ENCODE measurements at places on chromosomes 7 and 10.

DNA sequence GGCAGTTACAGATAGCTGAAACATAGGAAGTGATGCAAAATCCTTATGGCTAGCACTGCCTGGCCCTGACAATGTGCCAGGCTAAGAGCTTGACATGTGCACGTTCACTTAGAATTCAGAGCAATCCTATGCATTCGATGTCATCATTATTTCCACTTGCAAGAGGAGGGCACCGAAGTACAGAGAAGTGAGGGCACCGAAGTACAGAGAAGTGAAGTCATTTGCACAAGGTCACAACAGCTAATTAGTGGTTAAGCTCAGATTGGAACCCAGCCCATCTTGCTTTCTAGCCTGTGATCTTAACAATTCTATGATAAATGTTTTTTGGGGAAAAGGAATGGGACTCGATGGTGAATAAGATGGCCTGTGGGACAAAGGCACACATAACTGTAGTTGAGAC is 73.4 kb downstream of the ARHGAP22 start:
- DNase-seq, result no peak

DNA sequence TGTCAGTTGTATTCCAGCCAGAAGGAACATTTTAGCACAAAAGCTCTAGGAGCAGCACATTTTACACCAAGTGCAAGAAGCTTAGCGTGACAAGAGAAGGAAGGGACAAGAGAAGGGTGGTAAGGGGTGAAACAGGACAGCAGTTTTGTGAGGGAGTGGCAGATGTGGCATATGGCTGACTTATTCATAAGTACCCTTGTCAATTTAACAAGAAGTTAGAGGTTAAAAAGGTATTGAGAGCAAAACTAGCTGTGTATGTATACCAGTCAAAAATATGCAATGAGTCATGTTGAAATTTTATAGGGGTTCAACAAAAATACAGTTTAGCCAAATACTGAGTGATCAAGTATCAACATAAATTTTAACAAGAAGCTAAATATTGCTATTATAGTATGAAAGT is 561.5 kb upstream of the POT1 start:
- DNase-seq, result no peak

GRCh38 chr7:4241791-4242190 is 440.3 kb upstream of the FOXK1 start:
- DNase-seq, result no peak

DNA sequence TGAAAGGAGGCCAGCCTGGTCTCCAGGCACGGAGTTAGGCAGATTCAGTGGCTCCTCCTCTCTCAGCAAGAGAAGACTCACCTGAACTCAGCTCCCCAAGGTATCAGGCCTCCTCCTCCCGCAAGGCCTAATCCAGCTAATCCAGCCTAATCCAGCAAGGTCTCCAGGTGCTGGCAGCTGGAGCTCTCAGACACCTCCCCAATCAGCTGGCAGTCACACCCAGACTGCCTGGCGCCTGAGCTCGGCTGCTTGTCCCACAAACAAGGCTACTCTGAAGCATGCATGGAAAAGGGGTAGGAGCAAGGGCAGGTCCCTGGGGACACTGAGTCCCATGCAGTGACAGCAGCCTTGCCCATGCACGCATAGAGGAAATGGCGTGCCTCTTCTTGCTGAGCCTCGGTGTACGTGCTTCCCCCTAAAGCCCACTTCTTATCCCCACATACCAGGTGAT is 3.3 kb upstream of the OPN4 start:
- no peak for DNase-seq

- no peak for DNase-seq
Measured at GRCh38 chr10:132066186-132066585, 440 bp downstream of the JAKMIP3 start.

GRCh38 chr7:30041526-30042269 is 13.5 kb downstream of the PLEKHA8 start:
- DNase-seq, result no peak

DNA sequence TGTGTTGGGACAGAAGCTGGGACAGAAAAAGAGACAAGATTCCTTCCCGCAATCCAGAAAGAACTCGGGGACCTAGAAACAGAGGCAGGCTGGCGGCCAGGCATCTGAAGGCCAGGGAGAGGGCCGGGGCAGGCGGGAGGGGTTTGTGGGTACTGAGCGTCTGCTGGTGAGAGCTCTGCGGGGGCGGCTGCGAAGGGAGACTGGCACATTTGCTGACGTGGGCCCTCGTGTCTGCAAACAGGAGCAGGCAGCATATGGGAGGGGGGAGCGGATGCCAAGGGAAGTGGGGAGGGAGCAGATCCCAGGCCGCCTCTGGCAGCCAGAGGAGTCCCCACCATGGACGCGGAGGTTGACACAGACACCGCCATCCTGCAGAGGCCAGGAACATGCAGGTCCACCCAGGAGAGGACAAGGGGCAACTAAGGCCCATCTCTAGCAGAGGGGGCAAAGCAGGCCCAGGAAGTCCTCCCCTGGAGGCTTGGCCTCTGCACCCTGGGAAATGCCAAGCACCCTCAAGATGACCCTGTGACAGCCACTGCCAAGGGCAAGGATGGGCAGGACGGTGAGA is 32.2 kb downstream of the KCNH2 start:
- DNase-seq, result no peak

DNA sequence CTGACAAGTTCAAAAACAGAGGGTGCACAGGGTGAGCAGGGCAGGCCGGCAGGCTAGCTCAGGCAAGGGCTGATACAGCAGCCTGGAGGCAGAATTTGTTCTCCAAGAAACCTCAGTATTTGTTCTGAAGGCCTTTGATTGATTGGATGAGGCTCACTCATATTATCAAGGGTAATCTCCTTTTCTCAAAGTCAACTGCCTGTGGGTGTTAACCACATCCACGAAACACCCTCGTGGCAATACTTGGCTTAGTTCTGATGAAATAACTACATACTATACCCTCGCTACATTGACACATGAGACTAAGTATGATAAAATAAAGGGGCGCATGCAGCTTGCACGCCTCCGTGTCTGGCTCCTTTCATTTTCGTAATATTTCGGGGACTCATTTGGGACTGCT is 4.4 kb upstream of the PPP2R2D start:
- no peak for DNase-seq

- no peak for DNase-seq
Measured at GRCh38 chr10:83957168-83957947, 182.0 kb upstream of the GHITM start.

- no peak for DNase-seq
Measured at GRCh38 chr10:119299531-119299930, 92.2 kb downstream of the GRK5 start.

GRCh38 chr7:159272739-159273138 is 128.1 kb upstream of the VIPR2 start:
- DNase-seq, result no peak

DNA sequence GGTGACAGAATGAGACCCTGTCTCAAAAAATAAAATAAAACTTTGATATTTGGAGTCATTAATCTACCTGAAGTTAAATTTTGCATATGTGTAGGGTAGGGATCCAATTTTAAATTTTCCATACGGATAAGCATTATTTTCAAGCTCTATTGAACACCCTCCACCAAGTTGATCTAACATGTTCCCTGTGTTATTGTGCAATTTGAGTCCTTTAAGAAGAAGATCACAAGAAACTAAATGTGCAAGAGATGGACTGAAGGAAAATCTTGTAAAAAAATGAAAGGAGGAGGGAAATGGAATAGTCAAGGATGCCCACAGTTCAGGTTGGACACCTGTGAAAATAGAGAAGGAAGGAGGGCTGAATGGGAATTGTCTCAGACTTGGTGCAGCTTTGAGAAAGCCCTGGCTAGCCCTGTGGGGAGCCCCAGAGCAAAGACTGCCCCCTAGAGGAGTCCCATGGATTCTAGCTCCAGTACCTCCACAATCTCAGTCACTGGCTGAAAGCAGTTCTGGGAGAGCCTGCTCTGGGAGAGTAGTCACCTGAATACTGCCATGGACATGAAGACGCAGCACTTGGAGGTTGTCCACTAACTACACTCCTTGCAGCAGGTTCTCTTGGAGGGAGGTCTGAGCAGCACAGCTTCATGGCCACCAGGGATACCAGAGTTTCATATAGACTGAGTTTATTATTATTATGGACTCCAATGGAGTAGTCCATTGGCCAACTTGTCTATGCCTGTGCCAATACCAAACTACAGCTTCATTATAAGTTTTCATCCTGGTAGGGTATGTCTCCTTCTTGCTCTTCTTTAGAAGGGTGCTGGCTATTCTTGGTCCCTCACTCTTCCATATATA is 5.7 kb upstream of the TIAL1 start:
- DNase-seq, result no peak

DNA sequence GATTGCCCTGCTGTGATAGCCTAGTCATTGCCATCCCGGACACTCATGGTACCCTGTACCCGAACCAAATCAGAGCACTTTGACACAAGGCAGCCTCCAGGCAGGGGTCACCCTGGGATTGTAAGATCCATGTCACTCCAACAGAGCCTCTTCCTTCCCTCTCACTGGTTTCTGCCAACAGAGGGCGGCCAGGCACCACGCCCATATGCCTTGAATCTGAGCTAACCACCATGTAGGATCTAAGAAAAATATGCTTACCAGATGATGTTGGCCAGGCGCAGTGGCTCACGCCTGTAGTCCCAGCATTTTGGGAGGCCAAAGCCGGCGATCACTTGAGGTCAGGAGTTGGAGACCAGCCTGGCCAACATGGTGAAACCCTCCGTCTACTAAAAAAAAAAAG is 389.2 kb upstream of the KLF6 start:
- no peak for DNase-seq

DNA sequence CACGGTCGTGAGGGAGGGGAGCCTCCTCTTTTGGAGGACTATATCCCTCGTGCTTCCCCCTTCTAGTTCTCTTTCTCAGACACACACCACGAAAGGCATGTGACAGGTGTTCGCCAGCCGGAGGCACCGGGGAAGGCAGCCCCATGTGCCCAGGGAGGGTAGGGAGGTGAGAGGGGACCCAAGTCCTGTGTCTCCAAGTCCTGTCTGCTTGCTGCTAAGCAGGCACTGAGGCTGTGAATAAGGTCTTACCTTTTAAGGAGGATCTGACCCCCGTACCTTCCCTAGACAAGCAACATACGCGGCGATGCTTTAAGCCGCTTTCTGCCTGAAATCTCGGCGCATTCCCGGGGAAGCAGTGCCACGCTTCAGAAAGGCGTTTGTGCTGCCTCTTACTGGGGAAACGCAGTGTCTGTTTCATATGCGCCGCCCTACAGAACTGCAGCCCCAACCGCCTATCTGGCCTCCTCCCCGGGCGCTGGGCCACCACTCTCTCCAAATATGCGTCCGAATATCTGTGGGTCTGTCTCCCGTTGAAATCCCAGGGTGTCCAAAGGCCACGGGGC is 770 bp downstream of the PLXNA4 start:
- peak; percentile 4 for DNase-seq

- DNase-seq, result peak; percentile 47
Measured at GRCh38 chr10:96395931-96396877, 37.4 kb upstream of the OPALIN start.

GRCh38 chr7:111530356-111530668 is 32.0 kb downstream of the IMMP2L start:
- no peak for DNase-seq

DNA sequence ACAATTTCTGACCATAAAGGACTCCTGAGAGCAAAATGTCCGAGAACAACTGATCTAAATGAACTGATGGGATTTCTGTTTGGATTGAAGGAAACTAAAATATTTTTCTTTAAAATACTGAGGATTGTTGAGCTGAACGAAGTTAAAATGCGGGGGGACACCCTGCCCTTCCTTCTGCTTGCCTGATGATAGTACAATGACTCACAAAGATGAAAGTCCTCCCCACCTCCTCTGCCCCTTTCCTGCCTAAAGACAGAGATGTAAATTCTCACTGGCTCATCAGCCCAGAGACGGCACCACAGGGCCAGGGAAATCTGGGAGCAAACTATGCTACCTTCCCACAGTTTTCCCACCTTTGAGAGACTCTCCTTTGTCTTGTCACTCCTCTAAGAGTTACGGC is 180.6 kb downstream of the PHTF2 start:
- DNase-seq, result no peak

GRCh38 chr7:106744563-106745091 is 83.7 kb upstream of the CCDC71L start:
- DNase-seq, result no peak

- no peak for DNase-seq
Measured at GRCh38 chr10:44383749-44384600, 922 bp downstream of the CXCL12 start.

DNA sequence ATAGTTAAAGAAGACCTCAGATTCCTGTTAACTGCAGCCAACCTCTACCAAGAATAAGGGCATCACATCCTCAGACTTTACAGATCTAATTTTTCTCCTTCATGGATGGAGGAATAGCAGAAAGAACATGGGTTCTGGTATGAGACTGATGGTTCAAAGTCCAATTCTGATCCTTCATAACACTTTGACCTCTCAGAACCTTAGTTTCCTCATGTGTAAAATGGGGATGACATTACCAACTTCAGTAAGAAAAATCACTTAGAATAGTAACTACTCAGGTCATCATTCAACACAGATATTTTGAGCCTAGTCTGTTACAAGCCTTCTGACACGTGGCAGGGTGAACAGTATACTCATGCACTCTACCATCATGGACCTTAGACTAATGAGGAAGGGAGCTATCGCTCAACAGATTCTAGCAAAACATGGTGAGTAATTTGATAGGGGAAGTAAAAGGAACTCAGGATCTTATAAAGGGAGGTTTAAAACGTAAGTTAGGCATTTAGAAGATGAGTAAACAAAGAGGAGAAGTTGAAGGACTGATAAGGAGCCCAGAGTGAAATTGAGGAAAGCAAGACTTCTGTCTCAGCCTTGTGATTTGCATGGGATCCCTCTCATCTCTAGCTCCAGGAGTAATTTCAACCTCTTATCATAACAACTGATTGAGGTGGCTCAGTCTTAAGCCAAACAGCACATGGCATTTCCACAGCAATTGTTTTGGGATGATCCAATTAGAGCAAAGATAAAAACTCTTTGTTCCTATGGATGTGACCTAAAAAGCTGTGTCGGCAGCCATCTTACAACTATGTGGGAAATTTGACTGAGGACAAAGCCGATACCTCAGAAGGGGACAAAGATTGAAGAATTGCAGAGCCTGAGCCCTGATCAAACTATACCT is 69.2 kb upstream of the TCF7L2 start:
- no peak for DNase-seq

- DNase-seq, result no peak
Measured at GRCh38 chr10:120477743-120478141, 20.7 kb downstream of the PLPP4 start.

DNA sequence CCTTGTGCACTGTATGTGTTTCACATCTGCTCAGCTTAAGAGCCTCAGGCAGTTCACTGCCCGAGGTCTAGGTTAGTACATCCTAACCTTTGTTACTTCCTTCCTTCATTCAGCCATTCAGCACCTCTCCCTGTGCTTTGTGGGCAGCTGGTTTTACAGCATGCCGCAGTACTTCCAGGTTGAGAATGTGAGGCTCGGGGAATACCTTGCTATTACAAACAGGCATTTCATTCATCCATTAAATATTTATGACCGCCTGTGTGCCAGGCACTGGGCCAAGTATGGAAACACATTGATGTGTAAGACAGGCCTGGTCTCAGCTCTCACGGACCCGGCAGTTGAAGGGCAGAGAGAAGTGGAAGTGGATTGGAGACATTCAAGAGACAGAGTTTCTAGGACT is 82.4 kb downstream of the SHH start:
- no peak for DNase-seq

GRCh38 chr10:46539596-46540411 is 16.7 kb downstream of the GPRIN2 start:
- DNase-seq, result no peak

- DNase-seq, result no peak
Measured at GRCh38 chr10:62813453-62813852, 2.7 kb downstream of the EGR2 start.

- no peak for DNase-seq
Measured at GRCh38 chr7:100878013-100878412, 3.1 kb downstream of the SRRT start.

GRCh38 chr7:127900732-127901685 is 130.2 kb downstream of the LRRC4 start:
- no peak for DNase-seq

- DNase-seq, result no peak
Measured at GRCh38 chr10:86179961-86180360, 186.6 kb downstream of the GRID1 start.

All from AG09319 (cell line).